ENCODE measurements at places on chromosomes 6 and 20.
A peak's percentile ranks its signal among the peaks of the same experiment; 100 is the strongest.

- DNase-seq: peak; percentile 64
These were observed 855 bp upstream of the GFOD1 start for GRCh38 chr6:13488015-13488895.

GRCh38 chr20:63536241-63536977 is 767 bp downstream of the PTK6 start:
- no peak for DNase-seq

DNA sequence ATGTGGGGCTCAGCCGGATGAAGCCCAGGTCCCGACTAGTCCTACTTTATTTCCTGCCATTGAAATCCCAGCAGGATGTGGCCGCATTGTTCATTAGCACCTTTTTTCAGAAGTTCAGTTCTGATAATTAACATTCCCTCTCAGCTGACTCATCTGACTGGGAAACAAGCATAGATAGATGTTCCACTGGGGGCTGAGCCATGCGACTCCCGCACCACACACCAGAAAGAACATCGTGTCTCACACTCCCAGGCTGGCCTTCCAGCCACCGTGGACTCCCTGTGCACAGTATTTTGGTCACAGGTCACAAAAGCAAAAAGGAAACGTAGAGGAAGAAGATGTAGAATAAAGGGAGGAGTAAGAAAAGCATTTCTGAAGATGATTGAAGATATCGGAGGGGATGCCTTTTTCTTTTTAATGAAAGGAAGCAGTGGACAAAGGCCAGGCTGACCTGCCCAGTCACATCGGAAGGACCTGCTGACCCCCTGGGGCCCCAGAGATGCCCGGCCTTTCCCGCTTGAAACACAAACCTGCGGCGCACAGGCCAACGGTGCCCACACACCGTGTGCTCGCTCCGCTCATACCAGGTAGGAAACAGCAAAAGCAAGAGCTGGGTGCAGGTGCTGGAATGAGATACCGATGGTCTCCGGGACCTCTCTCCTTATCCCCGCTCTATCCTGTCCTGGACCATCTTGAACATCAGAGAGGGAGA is 11.8 kb downstream of the RPS6KA2 start:
- no peak for DNase-seq

GRCh38 chr6:30483677-30484279 is 5.5 kb upstream of the HLA-E start:
- peak; percentile 84 for DNase-seq

DNA sequence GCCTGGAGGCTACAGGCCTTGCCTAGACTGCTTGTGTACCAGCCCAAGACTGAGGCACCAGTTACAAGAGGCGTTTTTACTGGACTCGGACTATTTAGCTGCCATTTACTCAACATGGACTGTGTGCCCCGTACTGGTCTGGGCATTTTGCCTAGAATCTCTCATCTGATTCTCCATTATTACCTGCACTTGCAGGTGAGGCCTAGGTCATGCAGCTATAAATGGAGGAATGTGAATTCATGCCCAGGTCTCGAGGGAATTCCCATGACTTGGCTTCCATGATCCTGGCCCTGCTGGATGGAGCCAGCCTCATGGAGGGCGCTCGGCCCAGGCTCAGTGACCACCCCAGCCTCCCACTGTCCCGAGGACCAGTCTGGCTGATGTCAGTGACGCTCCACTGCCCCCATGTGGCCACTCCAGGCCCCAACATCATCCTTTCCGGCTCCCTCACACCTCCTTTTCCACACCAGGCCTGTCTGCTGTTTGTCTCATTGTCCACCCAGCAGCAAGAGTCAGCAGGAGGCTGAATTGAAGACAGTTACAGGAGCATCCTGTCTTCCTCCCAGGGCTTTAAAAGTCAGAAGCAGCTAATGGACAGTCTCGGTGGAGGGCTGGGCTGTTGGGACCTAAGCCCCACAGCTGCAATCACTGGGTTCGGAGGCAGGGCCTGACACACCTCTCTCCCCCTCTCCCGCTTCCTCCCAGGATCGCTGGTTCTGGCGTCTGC is 8.7 kb downstream of the MMP24OS start:
- DNase-seq: peak; percentile 85

GRCh38 chr20:53897884-53898555 is 172.4 kb downstream of the BCAS1 start:
- DNase-seq: no peak

DNA sequence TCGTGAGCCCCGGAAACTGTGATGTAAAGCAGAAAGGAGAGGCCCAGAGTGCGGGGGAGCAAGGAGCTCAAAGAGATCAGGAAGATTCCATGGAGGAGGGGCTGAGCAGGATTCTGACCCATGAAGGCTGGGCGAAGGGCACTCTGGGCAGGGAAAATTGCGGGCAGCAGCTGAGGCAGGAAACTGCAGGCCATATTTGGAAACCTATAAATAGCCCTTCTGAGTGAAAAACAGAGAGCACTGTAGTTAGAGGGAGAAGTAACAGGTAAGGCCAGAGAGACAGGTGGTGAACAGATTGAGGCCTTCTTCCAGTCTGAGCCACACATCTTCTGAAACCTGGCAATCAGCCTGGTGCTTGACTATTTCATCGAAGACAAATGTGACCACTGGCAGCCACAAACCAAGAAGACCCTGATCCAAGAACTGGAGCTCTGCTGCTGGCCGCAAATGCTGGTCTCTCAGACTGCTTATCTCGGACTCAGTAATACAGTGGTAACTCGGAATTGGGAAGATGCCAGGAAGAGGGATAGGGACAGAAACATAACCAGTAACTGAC is 14.1 kb upstream of the BEND3 start:
- DNase-seq: no peak

DNA sequence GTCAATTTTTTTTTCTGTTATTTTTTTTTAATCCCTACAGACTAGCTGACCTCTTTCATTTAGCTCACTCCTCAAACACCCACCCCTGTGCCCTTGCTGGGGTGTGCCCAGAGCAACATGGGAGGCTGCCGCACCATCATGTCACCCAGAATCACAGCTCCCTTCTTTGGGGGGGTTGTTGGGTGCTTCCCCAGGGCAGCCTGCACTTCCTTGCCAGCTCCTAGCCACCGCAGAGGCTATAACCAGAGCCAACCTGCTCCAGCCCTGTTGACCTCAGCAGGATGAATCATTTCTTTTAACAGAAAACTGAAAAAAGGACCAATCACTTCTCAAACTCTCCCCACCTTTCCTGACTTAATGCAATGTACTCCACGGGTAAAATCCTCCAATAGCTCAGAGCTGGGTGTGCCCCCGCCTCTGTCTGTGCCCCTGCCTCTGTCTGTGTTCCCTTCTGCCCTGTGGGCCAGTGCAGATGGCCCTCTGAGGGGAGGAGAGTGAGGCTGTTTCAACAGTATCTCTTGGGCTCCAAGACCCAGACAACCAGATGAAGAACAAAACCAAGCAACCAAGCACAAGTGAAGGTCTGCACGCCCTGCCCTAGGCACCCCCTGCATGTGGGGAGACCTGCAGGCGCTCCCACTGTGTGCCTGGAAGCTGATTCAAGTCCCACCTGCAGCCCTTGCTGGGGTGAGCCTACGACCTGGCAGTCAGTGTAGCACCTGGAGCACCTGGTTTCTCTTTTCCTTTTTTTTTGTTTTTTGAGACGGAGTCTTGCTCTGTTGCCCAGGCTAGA is 67.7 kb downstream of the PYGB start:
- DNase-seq: no peak

DNA sequence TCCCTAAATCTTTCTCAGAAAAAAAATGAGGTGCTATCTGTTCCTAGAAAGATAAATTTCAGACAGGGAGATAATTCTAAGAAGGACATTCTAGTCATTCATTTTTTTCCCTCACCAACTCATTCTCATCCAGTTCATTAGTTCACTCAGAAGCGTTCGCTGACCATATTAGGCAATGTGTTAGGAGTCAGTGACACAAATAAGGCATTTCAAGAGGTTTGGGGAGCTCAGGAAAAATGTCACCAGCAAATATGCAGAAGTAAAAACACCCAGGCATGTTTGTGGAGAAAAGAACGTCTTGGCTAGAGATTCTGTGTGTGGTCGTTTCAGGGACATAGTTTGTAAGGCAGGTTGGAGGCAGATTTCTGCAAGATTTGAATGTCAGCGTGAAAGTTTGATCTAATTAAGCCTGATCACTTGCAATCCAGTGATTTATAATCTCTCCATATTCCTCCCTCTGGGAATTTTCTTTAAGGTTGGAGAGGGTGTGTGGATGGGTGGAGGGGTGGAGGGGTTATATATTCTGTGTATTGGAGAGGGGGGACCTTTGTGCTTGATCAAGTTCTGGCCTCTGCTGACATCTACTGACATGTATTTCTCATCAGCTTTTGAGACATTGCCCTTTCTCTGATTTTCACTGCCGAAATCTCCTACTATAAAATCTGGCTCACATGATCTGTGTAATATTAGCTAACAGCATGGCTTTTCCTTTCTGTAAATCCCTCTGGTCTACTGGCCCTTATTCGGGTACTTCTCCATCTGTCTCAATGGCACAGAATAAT is 3.6 kb downstream of the MYCT1 start:
- peak; percentile 52 for DNase-seq

GRCh38 chr6:89792881-89793280 is 26.7 kb downstream of the MDN1 start:
- peak; percentile 89 for DNase-seq

DNA sequence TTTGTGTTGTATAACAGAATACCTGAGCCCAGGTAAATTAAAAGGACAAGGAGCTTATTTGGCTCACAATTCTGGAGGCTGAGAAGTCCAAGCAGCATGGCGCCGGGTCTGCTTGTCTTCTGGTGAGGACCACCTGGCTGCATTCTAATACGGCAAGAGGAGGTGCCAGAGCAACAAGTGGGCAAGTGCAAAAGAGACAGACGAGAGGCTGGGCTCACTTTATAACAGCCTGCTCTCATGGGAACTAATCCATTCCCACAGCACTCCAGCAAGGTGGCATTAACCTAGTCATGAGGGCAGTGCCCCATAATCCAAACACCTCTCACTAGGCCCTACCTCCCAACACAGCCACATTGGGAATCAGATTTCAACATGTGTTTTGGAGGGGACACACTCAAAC is 12.9 kb downstream of the PACSIN1 start:
- no peak for DNase-seq

- no peak for DNase-seq
These were observed 99.2 kb downstream of the QKI start for GRCh38 chr6:163513570-163514166.

- DNase-seq: no peak
These were observed 559.5 kb upstream of the PTCHD4 start for GRCh38 chr6:48670546-48670945.

DNA sequence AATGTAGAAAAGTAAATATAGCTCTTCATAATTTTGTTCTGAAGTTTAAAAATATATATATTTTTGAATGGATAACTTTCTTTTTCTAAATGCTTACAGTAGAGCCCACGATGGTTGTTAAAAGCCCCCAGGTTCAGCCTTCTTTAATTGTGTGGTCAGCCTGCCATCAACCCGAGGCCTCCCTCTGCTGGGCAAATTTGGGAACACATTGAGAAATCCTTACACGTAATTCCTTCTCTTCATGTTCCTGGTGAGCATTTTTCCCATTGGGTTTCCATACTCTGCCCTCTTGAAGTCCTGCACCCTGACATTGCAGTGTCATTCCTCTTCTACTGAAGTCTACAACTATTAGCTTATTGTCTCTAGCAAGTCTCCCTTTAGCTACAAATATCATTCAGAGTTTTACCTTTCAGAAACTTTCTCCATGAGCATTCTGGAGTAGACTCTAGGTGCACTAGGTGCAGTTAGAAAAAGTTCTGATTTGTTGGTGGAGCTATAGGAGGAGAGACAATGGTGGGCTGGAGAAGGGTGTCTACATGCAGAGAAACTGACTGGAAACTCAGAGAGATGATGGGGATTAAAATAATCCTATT is 40.6 kb downstream of the TRIM38 start:
- peak; percentile 68 for DNase-seq

DNA sequence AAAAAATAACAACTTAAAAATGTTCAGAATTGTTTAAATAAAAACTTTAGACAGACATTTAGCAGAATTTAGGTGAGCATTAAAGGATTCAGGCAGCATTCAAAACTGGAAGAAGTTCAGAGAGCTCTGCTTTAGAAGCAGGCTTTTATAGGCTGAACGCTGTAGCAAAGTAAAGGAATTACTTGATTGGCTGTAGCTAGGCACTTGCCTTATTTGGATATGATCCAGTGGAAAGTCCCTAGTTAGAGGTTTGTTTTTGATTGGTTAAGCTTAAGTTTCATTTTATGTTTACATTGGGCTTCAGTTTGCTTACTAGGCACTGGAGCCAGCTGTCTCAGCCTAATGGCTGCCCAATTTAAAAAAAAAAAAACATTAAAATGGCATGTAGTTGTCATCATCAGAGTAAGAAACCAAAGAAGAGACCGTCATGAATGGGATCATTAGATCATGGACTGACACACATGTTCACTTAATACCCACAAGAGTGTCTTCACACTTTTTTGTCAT is 65.1 kb downstream of the CBFA2T2 start:
- peak; percentile 82 for DNase-seq

GRCh38 chr20:58228103-58228483 is 360 bp downstream of the ANKRD60 start:
- no peak for DNase-seq

- no peak for DNase-seq
These were observed 4.6 kb downstream of the IP6K3 start for GRCh38 chr6:33742092-33742491.

DNA sequence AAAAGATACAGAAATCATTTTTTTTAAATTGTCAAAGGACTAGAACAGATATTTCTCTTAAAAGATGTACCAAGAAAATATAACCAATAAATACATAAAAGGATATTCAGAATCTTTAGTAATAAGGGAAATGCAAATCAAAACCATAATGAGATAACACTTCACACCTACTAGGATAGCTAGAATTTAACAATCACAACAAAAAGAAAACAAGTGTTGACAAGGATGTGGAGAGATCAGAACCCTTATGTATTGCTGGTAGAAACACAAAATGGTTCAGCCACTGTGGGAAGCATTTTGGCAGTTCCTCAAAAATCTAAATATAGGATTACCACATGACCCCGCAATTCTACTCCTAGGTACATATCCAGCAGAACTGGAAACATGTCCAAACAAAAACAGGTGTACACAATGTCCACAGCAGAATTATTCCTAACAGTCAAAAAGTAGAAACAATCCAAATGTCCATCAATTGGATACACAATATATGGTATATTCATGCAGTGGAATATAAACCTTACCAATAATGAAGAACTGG is 211.0 kb downstream of the LRFN2 start:
- no peak for DNase-seq

- DNase-seq: no peak
These were observed 21.7 kb upstream of the SCML4 start for GRCh38 chr6:107845777-107846176.

- no peak for DNase-seq
These were observed 247.9 kb downstream of the ZFAND3 start for GRCh38 chr6:38067263-38067980.

Measured in hematopoietic multipotent progenitor cell treated with erythropoietin and hydrocortisone succinate and interleukin-3 and kit ligand, for 6 days (in vitro differentiated cells).